ENCODE measurements at places on chromosomes 6 and 20. TPM values are rescaled to one million over a fixed set of nuclear protein-coding genes. Genes with fewer than 3 reads are reported as not detected.

LAMA2 gene
- 109 TPM for total RNA-seq

MLN gene
- total RNA-seq: not detected

TBX18 gene
- total RNA-seq: 31.6 TPM

COL12A1 gene
- total RNA-seq: 328 TPM

SIRPB2 gene
- total RNA-seq: 0.13 TPM

UBE2J1 gene
- total RNA-seq: 31.3 TPM

GINS1 gene
- total RNA-seq: 4.0 TPM

ZSCAN23 gene
- 3.4 TPM for total RNA-seq

HAO1 gene
- total RNA-seq: not detected

CCN2 gene
- 194 TPM for total RNA-seq

FRK gene
- total RNA-seq: 0.79 TPM

MEI4 gene
- not detected for total RNA-seq

DNAH8 gene
- total RNA-seq: under 0.01 TPM

RAET1L gene
- total RNA-seq: not detected
